ENCODE measurements at places on chromosomes 7 and 10.

GRCh38 chr10:49313501-49314070 lies 14.6 kb downstream of the C10orf71 start:
- no peak for DNase-seq

DNA sequence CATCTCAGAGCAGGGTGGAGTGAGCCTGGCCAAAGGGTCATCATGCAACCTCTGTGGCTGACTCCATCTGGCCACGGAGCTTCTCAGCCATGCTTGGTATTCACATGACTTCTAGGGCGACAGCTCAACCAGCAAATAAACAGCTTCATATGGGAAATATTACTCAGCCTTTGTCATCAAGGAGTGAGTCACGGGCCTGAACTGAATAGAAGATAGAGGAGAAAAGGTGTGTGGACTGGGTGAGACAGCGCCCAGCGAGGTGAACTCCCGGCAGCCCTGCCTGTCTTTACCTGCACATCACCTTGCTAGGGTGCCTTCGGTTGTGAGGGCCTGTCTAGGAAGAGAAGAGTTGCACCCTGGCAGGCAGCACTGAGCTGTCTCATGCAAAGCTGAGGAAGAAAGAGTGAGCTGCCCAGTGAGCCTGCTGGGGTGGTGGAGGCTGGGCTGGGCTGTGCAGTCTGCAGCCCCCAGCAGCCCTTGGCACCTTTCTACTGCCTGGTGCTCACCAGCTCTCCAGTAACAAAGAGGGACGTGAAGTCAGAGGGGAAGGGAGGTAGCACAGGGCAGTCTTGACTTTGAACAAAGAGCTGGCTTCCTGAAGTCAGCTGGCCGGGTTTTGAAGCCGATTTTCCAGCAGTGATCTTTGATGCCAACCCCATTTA lies 114.2 kb downstream of the EGFR start:
- DNase-seq, result no peak

GRCh38 chr10:35633006-35633980 lies 8.8 kb downstream of the FZD8 start:
- peak; percentile 15 for DNase-seq

GRCh38 chr7:94052398-94053180 lies 48.4 kb upstream of the BET1 start:
- DNase-seq, result no peak

DNA sequence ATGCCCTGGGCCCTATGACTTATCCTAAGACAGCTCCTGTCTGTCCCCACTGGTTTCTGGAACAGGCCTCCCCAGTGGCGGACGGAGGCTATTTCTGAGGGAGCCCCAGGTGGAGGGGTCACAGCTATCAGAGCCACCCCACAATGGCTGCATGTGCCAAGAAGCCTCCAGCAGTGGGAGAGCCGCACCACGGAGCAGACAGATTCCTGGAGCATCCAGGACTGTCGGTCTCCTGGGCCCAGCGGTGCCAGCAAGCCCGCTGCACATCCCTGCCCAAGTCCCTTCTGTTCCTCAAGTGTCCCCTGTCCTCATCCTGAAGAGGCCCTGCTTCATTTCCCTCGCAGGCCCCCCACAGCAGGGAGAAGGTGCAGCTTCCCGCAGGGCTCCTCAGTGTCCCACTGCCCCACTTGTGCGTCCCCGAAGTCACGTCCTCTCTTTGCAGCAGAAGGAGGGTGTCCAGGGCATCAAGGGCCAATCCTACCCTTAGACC lies 193.0 kb upstream of the SHH start:
- DNase-seq, result no peak

DNA sequence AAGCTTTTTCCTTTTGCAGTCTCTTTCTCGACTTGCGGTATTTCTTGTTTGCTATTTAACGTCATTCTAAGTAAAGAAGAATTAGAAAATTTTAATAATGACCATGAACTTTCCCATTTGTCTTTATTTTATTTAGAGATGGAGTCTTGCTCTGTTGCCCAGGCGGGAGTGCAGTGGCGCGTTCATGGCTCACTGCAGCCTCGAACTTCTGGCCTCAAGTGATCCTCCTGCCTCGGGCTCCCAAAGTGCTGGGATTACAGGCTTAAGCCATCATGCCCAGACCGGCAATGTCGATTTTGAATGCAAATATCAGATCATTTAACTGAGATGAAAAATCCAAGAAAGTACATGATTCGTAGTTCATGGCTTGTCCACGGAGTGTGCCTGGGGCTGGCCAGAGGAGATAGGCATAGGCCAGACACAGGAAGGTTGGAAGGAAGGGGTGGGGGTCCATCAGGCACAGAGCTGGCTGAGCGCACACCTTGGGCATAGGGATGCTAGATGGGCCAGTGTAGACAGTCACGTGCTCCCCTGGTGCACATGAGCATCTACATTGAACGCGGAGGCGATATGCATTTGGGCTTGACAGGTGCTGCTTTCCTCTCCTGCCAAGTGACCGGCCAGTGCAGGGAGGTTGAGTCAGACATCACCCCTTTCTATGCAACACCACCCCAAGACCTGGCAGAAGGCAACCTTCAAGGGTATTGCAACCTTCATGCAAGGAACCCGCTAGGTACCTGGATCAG lies 38.9 kb upstream of the DAGLB start:
- DNase-seq, result no peak

DNA sequence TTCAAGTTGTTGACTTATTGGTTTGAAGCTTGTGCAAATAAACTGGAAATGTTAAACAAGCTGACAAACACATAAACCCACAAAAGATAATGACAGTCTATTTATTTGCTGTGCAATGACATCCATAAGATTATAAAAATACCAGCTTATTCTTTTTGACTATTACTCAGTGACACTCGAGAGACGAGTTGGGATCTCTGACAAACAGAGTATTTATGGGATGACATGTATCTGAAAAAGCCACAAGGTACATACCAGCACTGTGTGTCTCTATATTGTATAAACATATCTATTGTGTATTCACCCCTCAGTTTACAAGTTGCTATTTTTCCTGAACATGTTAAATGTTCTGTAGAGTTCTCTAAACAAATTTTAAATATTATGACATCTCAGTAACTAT lies 88.9 kb downstream of the CHRM2 start:
- no peak for DNase-seq

DNA sequence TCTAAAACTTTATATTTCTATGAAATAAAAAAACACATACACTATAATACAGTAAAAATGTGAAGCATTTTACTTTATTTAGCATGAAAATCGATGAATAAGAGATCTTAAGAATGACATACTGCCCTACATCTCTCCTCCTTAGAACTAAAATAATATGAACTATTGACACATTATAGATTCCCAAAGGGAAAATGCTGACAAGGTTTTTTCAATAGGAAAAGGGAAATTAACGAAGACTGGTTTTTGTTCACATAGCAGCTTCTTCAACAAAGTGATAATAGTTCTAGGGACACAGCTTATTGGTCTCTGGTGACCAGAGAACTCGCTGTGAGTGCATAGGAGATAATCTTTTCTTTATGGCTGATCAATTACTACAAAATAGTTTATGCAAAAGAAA lies 57.9 kb upstream of the FEZF1 start:
- DNase-seq, result no peak

DNA sequence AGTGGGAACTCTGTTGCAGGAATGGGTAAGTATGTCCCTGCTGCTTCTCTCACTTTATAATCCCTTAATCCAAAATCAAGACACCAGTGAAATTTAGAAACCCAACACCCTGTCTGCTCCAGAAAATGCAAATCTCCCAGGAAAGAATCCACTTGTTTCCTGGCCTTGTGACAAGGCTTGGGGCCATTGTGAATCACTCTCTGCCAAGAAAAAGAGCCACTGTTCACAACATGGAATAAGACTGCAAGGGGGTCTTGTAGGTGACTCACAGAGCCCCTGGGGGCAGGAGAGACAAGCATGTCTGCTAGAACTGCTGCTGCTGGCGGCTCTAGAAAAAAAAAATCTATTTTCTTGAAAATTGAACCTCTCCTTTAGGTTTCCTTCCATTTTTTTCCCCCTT lies 191.2 kb downstream of the SORCS1 start:
- no peak for DNase-seq

DNA sequence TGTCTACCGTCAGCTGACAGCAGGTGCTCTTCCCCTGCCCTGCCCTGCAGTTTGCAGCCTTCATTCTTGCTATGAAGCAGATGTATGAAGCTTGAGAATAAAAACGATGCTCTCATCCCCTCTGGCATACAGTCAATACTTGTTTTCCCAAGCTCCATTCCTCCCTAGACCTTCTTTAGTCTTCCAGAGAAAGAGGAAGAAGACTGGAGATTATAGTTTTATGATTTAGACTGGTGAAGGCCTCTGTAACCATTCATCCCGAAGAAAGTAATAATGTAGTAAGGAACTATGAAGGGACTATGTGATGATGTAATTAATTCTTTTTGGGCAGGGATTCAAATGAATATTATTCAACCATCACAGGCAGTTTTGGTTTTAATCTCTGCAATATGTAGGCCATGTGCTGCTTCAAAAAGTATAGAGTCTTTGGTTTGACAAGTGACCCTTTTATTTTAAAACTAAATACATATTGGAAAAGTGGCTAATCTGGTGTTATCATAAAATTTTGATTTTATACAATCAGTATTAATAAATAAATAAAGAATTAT lies 242.4 kb upstream of the KIAA1217 start:
- no peak for DNase-seq

DNA sequence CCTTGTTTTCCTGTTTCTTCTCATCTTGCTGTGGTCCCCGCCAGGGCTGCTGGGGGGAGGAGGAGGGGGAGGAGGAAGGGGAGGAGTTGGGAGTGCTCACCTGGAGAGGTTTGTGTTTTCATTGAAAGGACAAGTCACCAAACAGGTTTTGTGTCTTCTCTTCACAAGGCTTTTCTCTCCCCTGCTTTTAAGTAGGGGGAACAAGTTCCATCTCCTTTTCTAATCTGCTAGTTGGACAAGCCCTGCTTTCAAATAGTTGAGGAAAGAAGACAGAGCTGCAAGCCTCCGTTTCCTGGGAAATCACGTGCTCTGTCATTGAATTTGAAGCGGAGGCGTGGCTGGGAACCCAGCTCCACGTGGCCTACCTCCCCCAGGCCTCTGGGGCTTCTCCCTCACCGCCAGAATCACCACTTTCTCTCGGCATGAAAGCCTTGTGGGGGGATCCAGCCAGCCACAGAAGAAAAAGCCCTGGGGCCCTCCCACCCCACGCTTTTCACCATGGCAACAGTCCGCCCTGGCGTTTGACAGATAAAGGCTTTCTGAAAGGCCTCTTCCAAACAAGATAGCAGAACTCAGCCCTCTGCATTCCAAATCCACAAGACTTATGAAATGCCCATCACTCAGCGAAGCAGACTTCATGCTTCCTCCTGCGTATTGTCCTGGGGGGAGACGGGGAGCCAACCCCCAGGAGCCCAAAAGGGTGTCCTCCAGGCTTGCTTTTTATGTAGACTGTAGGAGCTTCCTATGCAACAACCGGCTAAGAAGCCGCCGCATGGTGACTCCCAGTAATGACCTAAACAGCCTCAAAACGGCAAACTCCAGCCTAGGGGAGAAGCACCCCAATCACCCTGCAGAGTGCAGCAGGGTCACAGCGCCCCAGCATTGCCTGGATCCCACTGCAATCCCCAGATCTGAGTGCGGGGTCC lies 51.7 kb downstream of the PROSER2 start:
- peak; percentile 45 for DNase-seq

DNA sequence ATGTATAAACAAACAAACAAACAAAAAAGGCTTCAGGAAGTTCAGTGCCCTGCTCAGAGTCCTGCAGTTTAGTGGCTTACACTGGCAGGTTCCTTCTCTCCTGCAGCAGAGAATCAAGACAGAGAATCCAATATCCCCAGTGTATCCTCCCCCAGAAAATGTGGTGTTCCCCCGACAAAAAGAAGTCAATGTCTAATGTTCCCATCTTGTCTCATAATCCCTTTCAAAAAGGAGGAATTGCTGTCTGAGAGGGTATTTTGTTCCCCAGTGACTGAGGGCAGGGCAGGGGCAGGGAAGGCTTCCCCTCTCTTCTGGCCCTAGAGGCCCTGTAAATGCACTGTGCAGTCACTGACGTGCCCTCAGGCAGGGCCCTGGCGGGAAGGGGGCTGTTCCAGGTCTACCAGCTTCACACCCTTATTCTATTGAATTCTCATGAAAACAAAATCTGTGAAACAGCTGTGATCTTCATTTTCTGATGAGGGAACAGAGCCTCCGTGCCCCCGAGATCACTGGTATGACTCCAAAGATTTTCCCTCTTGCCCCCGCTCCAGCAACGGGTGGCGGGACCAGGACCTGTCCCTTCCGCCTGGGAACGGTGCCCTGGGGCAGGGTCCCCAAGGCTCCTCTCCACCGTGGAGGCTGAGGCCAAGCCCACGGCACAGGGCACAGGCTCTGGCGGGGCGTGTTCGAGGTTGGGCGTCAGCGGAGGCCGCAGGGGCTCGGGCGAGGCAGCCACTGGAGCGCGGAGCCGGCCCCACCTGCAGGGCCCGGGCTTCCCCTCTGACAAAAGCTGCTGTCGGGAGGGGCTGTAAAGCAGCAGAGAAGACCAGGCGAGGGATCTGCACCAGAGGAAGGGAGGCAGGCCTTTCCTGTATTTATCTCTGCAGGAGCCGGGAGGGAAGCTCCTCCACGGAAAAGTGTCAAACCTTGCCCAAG lies 13.4 kb upstream of the WDFY4 start:
- peak; percentile 41 for DNase-seq

DNA sequence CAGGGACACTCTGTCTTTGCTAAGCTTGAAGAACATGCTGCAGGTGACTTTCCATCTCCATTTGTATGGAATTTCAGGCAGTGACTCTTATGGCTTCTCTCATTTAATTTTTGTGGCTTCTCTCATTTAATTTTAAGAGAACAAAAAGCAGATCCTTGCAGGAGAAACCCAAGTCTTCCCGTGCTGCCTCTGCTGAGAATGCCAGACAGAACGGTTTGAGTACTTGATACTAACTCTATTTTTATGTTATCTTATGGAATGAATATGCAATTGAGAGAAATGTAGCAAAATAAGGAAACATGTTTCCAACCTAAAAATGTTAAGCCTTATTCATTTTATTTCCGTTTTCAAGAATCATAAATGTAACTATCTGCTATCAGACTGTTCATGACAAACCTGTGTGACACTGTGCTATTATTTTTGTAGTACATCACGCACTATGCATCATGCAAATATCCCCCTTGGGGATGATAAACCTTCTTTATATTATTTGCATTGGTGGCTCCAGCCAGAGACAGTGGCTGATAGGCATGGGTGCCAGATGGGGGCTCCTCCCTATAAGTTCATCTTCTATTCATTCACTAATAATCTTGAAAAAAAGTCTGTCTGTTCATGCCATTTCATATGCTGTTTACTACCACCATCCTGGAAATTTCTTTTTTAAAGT lies 6.9 kb upstream of the RAPGEF5 start:
- no peak for DNase-seq

DNA sequence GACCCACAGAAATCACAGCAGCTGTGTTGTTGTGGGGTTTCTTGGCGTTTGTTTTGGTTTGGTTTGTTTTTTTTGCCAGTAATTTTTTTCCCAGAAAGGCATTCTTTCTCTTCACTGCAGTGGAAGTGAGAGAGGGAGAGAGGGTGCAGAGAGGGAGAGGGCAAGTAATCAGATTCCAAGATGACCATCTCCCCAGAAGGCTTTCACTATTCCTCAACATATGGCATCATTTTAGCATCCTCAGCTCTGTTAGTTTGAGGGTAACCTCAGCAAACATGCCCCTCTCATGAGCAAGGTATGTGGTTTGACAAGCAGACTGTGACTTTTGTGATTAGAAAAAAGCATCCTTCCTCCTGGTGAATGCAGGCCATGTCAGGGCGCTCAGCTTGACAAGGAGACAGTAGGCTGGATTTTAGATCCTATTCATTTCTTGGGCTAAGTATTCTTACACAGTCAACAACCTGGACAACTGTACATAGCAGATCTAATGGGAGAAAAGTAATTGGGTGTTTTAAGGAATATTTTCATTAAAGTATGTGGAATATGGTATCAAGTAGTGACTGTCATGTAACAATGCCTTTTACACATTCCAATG lies 86.3 kb upstream of the PIK3CG start:
- no peak for DNase-seq
